ENCODE measurements at places on chromosomes 5 and 9.

DNA sequence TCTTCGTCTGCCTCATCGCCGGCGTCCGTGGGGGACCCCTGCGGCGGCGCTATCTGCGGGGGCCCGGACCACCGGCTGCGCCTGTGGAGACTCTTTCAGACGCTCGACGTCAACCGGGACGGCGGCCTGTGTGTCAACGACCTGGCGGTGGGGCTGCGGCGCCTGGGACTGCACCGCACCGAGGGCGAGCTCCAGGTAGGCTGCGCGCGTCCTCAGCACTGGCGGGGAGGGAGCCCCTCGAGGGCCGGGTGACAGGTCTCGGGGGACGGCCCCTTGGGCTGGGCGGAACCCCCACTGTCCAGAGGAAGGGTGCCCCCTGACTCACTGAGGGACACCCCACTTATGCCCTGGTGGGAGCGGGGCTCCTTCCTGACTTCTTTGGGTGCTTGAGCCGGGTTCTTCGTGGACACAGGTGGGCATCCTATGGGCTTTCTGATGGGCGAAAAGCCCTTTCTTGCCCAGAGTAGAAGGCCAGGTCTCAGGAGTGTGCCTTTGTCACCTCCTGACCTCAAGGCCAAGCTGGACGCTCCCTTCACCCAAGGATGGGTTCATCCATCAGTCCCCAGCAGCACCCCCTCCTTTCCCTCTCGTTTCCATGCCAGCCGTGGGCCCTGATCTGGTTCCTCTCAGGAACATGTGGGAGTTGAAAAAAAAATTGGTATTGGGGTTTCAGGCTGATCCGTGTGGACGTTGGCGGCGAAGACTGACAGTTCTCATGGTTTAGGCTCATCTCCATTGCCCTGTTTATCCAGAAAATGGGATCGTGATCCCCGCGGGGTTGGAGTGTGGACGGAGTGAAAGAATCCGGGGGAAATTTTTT lies 564 bp downstream of the SLC25A25 start:
- no peak for DNase-seq

DNA sequence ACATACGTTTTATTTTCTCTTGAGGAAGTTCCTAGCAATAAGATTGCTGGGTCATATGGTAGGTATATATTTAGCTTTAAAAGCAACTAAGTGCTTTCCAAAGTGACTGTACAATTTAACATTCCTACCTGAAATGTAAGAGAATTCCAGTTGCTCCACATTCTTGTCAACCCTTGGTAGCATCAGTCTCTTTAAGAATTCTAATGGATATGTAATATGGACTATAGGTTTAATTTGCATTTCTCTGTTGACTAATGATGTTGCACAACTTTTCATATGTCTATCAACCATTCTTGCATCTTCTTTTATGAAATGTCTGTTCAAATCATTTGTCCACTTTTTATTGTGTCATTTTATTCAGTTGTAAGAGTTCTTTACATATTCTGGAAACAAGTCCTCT lies 6.7 kb upstream of the RASEF start:
- DNase-seq: no peak

DNA sequence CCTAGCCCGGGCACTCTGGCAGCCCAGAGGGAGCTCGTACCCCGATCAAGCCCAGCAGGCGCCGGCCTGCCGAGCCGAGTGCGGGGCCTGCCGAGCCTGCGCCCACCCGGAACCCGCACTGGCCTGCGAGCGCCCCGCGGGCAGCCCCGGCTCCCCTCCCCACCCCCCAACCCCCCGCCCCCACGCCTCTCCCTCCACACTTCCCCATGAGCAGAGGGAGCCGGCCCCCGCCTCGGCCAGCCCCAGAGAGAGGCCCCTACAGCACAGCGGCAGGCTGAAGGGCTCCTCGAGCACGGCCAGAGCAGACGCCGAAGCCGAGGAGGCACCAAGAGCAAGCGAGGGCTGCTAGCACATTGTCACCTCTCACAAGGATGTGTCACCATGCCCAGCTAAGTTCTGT lies 36.2 kb upstream of the CCDC180 start:
- DNase-seq: no peak

DNA sequence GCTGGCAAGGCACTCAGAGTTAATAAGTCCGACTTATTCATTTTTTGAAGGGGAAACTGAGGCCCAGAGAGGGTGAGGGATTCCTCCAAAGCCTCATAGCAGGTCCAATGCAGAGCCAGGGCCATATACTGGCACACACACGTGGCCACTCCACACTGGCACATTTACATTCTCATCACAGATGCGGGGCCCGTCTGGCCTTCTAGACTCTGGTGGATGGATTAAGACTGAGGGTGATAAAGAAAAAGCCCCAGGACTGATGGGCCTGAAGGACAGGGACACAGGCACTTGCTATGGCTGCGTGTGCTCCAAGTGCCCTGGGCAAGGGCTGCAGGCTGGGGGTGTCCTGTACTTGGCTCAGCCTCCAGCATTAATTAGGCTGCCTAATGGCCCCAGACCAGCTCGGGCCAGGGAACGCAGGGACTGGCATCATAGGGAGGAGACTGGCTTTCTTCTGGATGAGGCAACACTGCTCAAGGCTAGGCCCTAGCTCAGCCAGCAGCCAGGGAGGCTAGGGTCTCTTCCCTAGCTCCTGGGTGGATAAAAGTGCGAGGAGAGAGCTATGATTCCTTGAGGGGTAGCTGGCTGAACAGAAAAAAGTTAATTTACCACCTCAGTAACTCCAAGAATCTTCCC lies 28.5 kb upstream of the CSF1R start:
- no peak for DNase-seq

- no peak for DNase-seq
These were observed 46.1 kb downstream of the PRR16 start for GRCh38 chr5:120510098-120510637.

DNA sequence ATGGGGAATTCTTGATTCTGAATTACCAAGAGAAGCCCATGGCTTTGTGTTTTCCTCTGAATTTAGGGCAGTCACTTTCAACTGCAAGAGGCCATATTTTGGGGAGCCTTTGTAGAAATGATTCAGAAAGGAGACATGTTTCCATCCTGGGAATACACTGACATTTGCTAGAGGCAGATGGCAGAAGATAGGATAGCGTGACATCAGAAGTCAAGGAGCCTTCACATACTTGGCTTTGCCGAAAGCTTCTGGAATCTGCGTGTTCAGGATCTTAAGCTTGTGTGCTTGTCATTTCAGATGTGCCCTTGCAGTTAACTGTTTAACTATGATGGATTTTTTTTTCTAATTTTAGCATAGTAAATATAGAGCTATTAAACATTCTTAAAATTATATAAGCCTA lies 296.2 kb downstream of the ARHGEF28 start:
- DNase-seq: no peak

DNA sequence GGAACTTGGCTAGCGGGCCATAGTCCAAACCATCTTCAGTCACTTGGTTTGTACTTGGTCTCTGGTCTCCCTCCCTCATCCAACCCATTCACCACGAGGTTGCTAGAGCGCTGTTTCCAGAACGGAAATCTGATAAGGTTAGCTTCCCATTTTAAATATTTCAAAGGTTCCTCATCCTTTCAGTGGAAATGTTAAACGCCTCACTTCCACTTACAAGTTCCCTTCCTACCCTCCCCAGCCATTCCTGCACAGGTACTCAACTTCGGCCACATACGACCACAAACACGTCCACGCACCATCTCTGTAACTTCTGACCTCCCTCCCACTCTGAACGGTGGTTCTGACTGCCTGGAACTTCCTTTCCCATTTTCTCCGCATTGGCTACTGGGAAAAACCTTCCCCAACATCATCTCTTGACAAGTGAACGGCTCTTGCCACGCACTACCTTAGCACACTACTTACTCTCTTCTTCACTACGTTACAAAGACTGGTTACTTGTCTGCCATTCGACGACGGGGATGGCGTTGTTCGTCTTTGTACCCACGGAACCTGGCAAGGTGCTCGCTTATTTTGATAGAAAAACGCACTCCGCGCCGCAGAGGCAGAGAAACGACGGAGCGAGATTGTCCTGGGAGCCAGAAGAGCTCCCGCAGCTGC lies 629 bp downstream of the CCNH start:
- peak; percentile 59 for DNase-seq

GRCh38 chr5:75405296-75405695 lies 68.3 kb downstream of the HMGCR start:
- no peak for DNase-seq

DNA sequence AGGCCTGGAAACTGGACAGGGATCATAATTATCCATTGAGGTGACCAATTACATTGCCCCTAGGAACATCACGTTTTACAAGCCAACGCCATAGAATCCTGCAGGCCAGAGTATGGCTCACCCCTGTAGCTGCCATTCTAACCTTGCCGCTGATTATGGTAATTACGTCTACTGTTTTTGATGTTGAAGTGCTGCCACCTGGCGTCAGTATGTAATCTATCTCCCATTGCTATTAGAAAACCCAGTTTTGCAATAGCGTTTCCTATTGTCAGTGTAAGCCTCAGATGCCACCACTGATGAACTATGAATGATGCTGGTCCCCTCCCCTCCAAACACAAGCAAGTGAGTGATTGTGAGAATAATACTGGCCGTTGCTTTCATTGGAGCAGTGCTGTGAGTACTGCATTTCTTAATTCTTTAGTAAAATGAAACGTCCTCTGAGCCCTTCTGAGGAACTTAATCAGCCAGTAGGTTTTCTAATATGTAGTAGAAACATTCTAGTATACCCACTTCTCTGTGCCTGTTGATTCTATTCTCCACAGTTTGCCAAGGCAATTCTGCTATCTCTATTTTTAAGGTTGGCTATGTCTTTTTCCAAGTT lies 100.5 kb upstream of the NMUR2 start:
- peak; percentile 49 for DNase-seq

DNA sequence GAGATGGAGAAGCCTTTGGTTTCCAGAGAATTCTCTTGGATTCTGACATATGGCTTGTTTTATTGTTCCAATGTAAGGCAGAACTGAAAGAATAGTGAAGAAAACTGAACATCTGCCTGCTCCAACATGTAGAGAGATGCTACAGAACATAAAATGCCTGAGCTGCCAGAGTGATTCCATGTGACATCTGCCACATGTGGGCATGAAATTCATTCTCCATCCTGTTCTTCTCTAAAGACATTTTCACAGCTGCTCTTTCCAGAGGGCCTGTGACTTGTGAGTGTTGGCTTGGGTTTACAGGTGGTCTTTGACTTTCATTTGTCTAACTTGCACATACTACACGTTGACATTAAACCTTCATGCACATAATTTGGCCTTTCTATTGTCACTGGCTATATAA lies 33.7 kb upstream of the TXN start:
- no peak for DNase-seq

GRCh38 chr5:142484821-142485387 lies 160.1 kb upstream of the SPRY4 start:
- no peak for DNase-seq

- no peak for DNase-seq
These were observed 2.2 kb upstream of the DPP7 start for GRCh38 chr9:137116728-137117127.

DNA sequence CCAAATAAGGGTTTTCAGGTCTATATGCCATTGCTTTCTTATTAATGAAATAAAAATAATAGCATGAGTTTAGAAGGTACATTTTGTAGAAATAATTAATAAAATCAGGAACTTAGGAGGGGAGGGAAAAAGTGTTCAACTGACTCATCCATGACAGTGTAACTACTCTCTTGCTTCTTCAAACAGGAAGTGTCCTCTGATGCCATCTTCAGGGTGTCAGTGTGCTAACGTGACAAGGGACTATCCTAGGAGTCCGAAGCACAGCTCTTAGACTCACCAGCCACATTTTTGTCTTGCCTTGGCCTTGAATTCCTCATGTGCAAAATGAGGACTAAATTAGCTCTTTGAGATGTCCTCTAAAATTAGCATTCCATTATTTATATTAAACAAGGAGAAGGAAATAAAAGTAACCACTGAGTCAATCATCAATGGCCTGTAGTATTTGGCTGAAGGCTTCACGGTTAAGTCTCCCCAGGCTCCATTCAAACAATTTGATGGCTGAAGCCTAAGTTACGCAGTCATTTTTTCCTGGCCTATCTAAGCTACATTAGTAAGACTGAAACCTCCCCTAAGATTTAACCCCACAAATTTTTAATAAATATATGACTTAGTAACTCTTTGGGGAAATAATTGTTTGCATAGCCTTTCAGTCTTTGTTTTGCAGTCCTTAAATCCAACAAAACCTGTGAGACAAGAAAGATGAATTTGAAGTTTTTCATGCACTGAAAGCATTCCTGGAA lies 151.1 kb downstream of the ARL15 start:
- DNase-seq: no peak

DNA sequence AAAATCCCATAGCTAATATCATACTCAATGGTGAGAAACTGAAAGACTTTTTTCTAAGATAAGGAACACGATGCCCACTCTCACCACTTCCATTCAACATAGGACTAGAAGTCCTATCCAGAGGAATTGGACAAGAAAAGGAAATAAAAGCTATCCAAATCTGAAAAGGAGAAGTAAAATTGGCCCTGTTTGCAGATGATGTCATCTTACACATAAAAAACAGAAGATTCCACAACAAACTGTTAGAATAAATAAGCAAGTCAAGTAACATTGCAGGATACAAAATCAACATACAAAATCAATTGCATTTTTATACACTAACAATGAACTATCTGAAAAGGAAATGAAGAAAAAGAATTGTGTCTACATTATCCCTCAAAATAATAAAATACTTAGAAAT lies 308.0 kb downstream of the MCTP1 start:
- no peak for DNase-seq

GRCh38 chr9:79573412-79573923 lies 1.7 kb downstream of the TLE4 start:
- peak; percentile 39 for DNase-seq
